ENCODE measurements at places on chromosomes 11 and 22. TPM values are rescaled to one million over a fixed set of nuclear protein-coding genes. Genes with fewer than 3 reads are reported as not detected.

MRGPRE gene
- total RNA-seq, result 0.48 TPM

ASCL3 gene
- total RNA-seq, result not detected

SLC22A8 gene
- total RNA-seq, result 0.72 TPM

HEPHL1 gene
- 0.96 TPM for total RNA-seq

WNT7B gene
- 7.2 TPM for total RNA-seq

ZNF195 gene
- 9.6 TPM for total RNA-seq

EXPH5 gene
- 5.8 TPM for total RNA-seq

PYGM gene
- 14.7 TPM for total RNA-seq

SELENOH gene
- 78.7 TPM for total RNA-seq

APOL4 gene
- 3.9 TPM for total RNA-seq

SYT12 gene
- 3.1 TPM for total RNA-seq

MYBPC3 gene
- 1.2 TPM for total RNA-seq

ACTN3 gene
- total RNA-seq, result not detected

VEGFB gene
- total RNA-seq, result 46.9 TPM

GGTLC3 gene
- total RNA-seq, result not detected

A4GALT gene
- 14.2 TPM for total RNA-seq

WBP2NL gene
- total RNA-seq, result 6.0 TPM

PANX3 gene
- not detected for total RNA-seq

OR8D4 gene
- total RNA-seq, result 2.4 TPM

NCR3LG1 gene
- total RNA-seq, result 2.2 TPM

MED19 gene
- total RNA-seq, result 13.5 TPM

SYNGR1 gene
- total RNA-seq, result 3.6 TPM

YPEL4 gene
- total RNA-seq, result 3.4 TPM

PLAAT4 gene
- not detected for total RNA-seq

CALCA gene
- total RNA-seq, result not detected

PRAME gene
- 0.96 TPM for total RNA-seq

H19 gene
- total RNA-seq, result 30,713 TPM

Measured in umbilical cord (tissue), 2 donors.